AG09309 (cell line): ENCODE measurements at places on chromosomes 2 and 18.

GRCh38 chr18:3153107-3153704, 66.6 kb downstream of the MYOM1 start:
- DNase-seq = no peak

- DNase-seq = no peak
These were observed 249.0 kb downstream of the TTC32 start for GRCh38 chr2:19652811-19653210.

GRCh38 chr2:231472816-231473215, 8.5 kb upstream of the NCL start:
- no peak for DNase-seq

DNA sequence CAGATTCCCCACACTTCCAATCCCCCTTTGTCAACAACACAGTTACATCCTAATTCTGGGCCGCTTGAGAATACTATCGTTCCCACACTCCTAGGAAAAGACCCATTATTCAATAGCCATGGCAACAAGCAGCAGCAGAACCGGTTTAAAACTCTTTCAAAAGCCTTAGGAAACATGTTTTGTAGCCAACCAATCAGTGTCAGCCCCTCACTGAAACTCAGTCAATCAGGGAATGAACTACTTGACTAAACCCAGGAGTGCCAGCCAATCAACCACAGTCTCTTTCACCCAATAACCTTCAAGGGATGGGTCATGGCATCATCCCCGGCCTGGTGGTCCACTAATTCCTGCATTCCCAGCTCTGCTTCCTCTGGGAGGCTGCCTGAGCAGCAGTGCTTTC, 204.8 kb upstream of the HS6ST1 start:
- DNase-seq = no peak

GRCh38 chr2:240441993-240442411, 6.5 kb downstream of the GPC1 start:
- DNase-seq = no peak

GRCh38 chr18:21534327-21534726, 66.2 kb downstream of the ESCO1 start:
- no peak for DNase-seq

DNA sequence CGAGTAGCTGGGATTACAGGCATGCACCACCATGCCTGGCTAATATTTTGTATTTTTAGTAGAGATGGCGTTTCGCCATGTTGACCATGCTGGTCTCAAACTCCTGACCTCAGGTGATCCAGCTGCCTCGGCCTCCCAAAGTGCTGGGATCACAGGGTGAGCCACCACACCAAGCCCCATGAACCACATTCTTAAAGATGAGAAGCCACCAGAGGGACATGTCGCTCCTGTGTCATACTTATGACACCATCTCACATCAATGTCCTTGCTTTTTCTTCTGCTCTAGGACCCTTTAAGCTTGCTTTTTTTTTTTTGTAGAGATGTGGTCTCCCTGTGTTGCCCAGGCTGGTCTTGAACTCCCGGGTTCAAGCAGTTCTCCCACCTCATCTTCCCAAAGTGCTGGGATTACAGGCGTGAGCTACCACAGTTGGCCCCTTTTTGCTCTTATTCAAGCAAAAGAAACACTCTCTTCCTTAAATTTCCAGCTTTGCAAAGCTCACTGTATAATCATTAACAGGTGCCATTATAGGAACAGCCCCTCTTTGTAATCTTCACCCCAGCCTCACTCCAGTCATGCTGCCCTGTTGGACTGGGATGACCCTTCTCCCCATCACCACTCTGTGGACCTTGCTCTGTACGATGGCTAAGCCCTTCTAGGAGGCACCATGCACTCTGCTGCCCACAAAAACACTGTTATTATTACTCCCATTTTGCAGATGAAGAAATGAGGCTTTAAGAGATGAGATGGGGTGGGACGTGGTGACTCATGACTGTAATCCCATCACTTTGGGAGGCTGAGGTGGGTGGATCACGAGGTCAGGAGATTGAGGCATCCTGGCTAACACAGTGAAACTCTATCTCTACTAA, 10.8 kb upstream of the KCNG3 start:
- DNase-seq = no peak

GRCh38 chr2:191417746-191418145, 172.5 kb downstream of the MYO1B start:
- no peak for DNase-seq

DNA sequence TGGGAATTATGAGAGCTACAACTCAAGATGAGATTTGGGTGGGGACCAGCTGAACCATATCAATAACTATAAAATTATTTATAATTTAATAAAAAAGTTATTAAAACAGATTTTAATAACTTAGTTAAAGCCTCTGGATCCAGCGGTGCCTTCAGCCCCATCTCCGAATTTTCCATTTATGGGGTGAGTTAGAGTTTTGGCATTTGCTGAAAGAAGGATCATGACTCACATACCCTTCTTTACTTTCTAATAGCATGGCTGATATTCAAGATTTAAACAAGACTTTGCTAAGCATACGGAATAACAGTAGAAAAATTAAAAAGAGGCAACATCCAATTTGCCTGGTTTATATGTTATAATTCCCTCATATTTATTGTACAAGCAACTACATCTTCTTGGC, 94.5 kb downstream of the RDH14 start:
- no peak for DNase-seq

- DNase-seq = no peak
These were observed 514.4 kb upstream of the HS6ST1 start for GRCh38 chr2:128832946-128833663.

- DNase-seq = no peak
These were observed 47.1 kb downstream of the NEDD4L start for GRCh38 chr18:58091099-58091611.

- no peak for DNase-seq
These were observed 103.4 kb upstream of the SERTAD2 start for GRCh38 chr2:64757126-64757525.

DNA sequence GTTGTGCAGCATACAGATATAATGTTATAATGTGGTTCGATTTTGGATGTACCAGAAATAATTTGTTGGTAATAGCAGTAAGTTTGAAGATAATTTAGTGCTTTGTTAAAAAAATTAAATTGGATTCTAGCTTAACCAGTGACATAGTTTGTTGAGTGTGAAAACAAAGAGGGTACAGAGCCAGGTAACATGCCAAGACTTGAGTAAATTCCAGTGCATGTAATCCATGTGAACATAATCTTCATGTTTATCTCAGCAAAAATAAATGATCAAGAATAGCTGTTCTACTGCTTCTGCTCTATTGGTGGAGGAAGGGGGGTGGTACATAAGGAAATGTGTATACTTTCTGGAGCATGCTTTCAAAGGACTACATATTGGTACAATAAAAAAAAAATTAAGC, 165.8 kb downstream of the DNAH7 start:
- no peak for DNase-seq

GRCh38 chr2:25714740-25715139, 41.4 kb upstream of the DTNB start:
- DNase-seq = no peak

- no peak for DNase-seq
These were observed 41.5 kb downstream of the CWC22 start for GRCh38 chr2:179965291-179966258.

DNA sequence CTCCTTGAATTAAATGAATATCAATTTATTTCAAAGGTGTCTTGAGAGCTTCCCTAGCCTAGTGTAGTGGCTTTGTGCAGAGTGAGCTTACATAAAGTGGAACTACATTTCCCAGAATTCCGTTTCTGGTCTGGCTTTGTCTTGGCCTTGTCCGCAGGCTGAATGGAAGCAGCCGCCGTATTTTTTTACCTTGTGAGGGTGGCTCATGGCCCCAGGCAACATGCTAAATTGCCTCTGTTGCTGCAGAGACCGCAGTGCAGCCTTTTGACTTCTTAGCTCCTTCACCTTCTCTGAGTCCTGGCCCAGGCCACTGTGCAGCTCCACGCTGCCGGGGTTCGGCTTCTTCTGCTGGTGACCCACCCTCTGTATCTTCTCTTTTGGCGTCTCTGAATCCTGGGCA, 114.8 kb upstream of the SLC38A11 start:
- DNase-seq = no peak

- DNase-seq = no peak
These were observed 425.5 kb downstream of the TSN start for GRCh38 chr2:122180972-122181371.

- no peak for DNase-seq
These were observed 41.4 kb upstream of the NFATC1 start for GRCh38 chr18:79354350-79354749.

GRCh38 chr2:104606056-104606455, 247.9 kb upstream of the POU3F3 start:
- no peak for DNase-seq

DNA sequence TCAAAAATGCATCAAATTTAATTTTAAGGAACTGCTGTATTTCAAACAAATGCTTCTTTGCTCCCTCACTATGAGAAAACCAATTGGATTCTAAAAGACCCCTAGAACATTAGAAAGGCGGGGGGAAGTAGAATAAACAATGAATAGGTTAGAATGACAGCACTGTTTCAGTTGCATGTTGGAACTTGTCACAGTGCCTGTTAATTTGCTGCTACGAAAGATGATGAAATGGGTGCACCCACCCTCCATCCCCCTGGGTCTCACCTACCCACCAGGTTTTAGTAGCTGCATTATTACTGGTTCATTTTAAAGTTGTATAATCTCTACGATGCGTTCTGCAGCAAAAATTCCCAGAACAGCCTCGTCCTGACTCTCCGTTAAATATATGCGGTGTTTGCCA, 193.0 kb upstream of the COPS8 start:
- DNase-seq = no peak

- peak; percentile 18 for DNase-seq
These were observed 25.3 kb upstream of the MFSD6 start for GRCh38 chr2:190382851-190383250.

- DNase-seq = no peak
These were observed 37.2 kb upstream of the NEMP2 start for GRCh38 chr2:190571686-190572085.

DNA sequence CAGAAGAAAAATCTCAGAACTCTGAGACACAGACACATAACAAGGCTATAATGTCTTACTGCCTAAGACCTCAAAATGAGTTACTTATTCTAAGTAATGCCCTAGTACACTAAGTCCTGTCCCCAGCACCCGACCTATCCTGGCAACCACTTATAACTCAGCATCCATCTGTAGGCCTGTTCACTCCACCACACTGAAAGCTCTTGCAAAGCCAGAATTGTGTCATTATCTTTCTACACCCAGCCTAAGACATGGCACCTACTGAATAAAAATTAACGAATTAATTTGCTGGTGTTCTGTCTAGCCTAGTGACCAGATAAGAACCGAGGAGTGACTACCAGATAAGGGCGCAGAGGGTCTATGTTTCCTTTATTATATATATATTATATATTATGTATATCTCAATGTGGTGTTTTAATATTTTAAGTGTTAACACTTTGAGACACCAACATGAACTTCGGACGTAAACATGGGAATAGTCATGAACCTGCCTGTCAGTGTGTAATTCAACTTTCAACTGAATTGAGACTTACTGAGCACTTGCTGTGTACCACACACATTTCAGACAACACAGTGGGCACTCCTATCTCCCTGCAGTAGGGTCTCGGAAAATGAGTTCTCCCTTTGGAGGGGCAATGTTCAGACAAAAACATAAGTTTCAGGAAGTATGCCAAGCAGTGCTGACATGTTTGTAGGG, 27.7 kb downstream of the TMEM131 start:
- DNase-seq = no peak

GRCh38 chr2:171084128-171084527, 76.6 kb downstream of the TLK1 start:
- no peak for DNase-seq

DNA sequence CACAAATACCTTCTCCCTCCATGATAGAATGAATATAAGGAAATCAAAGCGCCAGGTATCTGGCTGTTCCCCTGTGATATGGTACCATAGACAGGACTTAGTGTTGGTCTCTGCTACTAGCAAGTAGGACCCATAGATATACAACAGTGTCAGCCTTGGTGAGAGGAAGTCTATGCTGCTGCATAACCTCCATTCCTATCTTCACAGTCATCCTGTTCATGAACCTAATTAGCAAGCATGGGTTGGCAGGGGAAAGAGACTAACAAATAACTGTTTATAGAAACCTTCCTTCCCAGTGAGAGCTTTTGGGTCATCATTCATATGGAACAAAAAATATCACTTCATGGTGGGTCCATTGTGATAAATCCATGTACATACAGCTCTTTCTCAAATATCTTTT, 188.9 kb upstream of the FAM98A start:
- DNase-seq = peak; percentile 54

GRCh38 chr2:160649698-160650097, 156.1 kb upstream of the RBMS1 start:
- DNase-seq = no peak

GRCh38 chr2:153299809-153300208, 178.8 kb downstream of the RPRM start:
- DNase-seq = no peak
